ENCODE measurements at places on chromosomes 5 and 9.

DNA sequence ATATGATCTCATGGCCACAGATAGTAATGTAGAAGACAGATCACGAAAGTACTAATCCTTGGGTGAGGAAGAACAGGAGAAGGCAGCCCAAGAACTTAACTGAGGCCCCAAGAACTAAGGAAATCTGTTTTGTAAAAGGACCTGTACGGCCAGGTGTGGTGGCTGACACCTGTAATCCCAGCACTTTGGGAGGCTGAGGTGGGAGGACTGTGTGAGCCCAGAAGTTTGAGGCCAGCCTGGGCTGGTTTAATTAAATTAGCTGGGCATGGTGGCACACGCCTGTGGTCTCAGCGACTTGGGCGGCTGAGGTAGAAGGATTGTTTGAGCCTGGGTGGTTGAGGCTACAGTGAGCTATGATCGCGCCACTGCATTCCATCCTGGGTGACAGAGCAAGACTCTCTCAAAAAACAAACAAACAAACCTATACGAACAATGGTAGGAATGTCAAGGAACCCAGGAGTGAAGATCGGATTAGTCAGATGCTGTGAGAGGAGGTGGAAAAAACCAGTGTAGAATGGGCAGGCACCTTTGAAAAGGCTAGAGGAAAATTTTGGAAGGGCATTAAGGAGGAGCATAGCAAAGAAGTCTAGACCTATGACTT, 283.8 kb upstream of the DMRT1 start:
- DNase-seq = no peak

DNA sequence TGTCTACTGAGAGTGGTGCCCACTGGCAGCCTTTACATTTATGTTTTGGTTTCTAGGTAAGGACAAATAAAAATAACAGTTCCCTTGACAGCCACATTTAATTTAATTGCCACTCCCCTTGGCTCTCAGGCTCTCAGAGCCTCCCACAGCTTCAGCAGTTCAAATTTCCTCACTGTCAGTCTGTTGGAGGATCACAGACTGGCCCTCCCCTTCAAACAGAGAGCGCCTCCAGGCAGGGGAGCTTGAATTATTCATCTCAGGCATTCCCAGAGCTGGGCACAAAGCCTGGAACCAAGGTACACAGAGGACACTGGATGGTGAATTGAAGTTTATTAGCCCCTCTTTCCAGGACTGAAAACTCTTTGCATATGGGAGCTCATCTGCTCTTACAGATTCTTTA, 407.7 kb downstream of the SPOCK1 start:
- peak; percentile 34 for DNase-seq

GRCh38 chr9:135146766-135147473, 59.5 kb downstream of the OLFM1 start:
- DNase-seq = peak; percentile 43

DNA sequence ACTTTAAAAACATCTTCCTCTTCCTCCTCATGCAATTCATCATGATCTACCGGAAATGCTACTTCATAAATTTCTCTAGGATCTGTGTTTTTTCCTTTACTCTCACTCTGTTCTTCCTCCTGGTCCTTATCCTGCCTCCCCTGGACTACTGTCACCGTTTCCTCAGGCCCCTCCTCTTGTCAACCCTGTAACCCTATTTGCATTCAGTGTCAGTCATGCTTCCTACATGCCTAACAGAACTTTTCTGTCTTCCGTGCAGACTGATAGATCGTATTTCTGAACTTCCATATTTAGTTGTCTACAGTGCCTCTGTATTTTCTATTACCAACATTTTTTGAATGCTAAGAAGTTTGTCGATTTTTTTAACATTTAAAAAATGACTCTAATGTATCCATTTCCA, 27.3 kb downstream of the HTR4 start:
- no peak for DNase-seq

DNA sequence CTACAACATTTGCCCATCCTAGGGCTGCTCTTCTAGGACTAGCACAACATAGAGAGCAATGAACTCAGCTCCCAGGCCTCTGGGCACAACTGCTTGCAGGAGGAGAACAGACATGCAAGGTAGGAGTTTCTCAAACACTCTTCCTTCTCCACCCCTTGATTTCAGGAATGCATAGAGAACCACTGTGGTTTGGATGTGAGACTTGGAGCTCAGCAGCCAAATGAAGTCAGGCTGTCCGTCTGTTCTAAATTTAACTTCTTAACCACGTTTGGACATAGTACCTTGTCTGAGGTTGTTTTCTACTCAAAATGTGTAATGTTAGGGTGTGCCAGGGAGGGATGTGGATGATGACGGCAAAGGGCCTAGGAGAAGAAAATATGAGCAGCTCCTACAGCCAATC, 515.1 kb upstream of the TNC start:
- DNase-seq = no peak

DNA sequence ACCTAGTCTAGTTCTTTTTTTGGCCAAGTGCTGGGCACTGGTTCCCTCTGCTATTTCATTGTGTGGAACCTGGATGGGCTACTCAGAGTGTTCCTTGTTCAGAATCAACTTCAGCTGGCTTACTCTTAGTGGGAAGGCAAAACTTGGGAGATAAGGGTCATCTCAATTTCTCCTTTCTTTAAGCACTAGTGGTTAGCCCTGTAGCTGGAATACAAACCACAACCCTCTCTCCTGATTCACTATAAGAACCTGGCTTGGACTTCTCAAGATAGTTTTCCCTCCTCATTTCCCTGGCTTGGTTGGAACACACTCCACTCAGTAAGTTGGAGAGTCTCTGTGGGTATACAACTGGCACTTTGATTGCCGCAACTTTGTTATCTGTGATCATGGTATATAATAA, 35.1 kb downstream of the GRIA1 start:
- no peak for DNase-seq

DNA sequence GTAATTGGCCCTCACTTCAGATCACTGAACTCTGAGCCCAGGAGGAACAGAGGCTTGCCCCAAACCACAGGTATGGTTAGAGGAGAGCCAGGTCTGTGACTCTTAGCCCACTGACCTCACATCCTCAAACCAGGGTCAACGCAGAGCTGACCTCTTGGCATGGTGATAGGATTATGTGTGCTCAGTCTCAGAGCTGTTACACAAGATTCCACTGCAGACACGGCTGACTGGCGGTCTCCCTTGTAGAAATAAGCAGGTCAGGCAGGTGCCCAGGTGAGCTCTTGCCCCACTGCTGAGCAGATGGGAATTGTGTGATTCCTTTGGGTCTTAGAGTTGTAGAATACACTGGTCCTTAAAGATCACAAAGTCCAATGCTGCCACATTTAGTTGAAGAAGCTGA, 66.0 kb upstream of the PITX1 start:
- no peak for DNase-seq

- no peak for DNase-seq
Measured at GRCh38 chr5:143403334-143403592, 223 bp downstream of the NR3C1 start.

DNA sequence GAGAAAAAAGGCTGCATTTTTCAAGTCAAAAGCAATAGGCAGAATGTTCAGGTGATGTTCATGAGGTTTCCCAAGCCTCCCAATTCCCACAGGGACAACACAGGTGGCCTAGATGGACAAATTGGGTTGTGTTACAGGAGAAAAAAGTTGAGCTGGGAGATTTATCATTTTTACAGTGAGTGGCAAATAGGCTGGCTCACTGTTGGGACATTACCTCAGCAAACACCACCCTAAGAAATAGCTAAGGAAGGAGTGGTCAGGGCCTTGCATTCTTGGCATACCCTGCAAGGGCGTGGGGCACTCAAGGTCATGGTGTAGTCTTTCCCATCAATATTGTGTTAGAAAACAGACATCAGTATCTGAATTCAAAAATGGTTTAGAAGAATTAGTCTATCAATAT, 23.3 kb upstream of the CPLANE1 start:
- no peak for DNase-seq

- DNase-seq = no peak
Measured at GRCh38 chr9:129365196-129365595, 187.1 kb upstream of the IER5L start.

DNA sequence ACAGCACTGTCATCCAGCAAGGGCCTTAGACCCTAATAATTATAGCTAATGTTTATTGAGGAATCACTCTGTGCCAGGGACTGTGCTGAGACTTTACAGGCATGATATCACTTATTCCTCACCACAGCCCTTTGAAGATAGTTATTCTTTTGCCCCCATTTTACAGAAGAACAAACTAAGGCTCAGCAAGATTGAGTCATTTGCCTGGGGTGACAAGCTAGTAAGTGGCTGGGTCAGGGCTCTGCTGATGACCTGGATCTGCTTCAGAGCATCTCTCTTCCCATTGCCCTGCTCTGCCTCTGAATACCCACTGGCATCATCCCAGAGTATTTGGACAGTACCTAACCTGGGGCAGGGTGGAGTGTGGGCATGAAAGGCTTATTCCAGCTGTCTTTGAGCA, 11.8 kb downstream of the JADE2 start:
- DNase-seq = no peak

- no peak for DNase-seq
Measured at GRCh38 chr5:164975986-164976385, 1470.6 kb downstream of the MAT2B start.

- no peak for DNase-seq
Measured at GRCh38 chr5:123721675-123722276, 209.8 kb downstream of the CSNK1G3 start.

DNA sequence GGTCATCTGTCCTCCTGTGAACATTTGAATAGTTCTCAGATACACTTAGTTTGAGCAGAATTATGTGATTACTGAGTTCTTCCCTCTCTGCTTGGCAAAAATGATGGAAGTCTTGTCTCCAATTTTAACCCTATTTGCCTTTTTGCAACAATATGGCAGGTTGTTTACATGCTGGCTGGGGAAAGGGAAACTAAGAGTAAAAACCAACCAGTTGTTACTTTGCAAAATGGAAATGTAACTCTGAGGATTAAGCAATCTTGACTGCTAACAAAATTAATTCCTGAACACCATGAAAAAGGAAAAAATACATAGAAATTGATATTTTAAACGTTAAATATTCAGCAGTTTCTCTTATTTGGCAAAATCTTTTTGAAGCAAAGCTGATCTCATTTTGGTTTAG, 11.1 kb downstream of the SIT1 start:
- DNase-seq = no peak

GRCh38 chr5:107937651-107938355, 267.1 kb upstream of the EFNA5 start:
- no peak for DNase-seq

- DNase-seq = no peak
Measured at GRCh38 chr5:133753856-133754255, 141.5 kb upstream of the FSTL4 start.

GRCh38 chr5:154620411-154620810, 134.8 kb upstream of the LARP1 start:
- no peak for DNase-seq

DNA sequence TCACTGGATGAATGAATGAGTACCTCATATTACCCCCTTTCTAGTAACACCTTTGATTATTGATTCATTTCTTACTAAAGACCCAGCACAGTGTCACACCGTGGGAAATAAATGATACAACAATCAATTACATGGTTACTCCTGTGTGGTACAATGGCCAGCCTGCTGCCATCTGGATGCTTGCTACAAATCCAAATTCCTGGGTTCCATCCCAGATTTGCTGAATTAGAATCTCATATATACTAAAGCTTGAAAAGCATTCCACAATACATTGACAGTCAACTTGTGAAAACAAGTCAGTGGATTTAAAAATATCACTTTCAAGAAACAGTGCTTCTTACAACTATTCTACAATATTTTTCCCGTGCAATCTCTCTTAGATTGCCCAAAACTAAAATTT, 989.3 kb downstream of the PTPRD start:
- no peak for DNase-seq

- DNase-seq = no peak
Measured at GRCh38 chr9:93119953-93120845, 13.9 kb downstream of the NINJ1 start.

GRCh38 chr5:172616730-172617129, 24.3 kb upstream of the NEURL1B start:
- DNase-seq = no peak

DNA sequence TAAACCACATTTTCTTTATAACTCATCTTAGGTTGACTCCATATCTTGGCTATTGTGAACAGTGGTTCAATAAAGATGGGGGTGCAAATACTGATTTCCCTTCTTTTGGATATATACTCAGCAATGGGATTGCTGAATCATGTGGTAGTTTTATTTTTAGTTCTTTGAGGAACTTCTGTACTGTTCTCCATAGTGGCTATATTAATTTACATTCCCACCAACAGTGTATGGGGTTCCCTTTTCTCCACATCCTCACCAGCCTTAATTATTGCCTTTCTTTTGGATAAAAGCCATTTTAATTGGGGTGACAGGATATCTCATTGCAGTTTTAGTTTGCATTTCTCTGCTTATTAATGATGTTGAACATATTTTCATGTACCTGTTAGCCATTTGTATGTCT, 107.7 kb upstream of the EQTN start:
- no peak for DNase-seq

GRCh38 chr5:4730279-4730678, 409.9 kb upstream of the ADAMTS16 start:
- no peak for DNase-seq

GRCh38 chr5:36613771-36614656, 7.6 kb downstream of the SLC1A3 start:
- no peak for DNase-seq

DNA sequence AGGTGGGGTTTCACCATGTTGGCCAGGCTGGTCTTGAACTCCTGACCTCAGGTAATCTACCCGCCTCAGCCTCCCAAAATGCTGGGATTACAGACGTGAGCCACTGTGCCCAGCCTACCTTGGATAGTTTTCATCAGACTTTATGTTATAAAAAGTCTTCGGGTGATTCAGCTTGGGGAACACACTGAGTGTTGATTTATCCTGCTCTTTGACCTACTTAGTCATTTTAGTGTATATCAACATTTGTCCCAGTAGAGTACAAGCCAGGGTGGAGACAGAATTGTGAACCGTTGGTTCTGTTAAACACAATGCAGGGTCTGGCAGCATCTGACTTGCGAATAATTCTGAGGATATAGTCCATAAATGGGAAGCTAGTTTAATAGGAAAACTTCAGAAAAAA, 39.7 kb downstream of the NFX1 start:
- no peak for DNase-seq

- DNase-seq = no peak
Measured at GRCh38 chr5:149262315-149262714, 9.3 kb upstream of the AFAP1L1 start.

- no peak for DNase-seq
Measured at GRCh38 chr5:57734296-57734695, 251.7 kb upstream of the ACTBL2 start.

GRCh38 chr5:114118511-114118910, 243.4 kb upstream of the KCNN2 start:
- DNase-seq = no peak

DNA sequence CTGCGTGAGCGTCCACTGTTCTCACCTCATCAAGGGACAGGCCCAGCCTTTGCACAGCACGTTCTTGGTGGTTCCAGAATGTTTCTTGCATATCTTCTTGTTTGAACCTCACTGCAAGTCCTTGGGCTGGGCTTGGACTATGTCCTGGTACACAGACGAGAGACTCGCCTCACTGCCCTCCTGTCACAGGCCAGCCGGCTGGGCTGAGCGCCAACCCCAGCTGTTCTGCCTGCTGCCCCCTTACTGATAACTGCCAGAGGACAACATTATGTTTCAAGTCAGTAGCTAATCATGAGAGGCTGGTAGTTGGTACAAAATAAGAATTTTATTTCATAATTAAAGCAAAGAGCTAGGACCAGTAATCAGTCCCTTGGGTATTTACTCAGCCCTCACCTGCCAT, 52.8 kb upstream of the LRRTM2 start:
- DNase-seq = no peak
